ENCODE measurements at places on chromosomes 12 and 14.

DNA sequence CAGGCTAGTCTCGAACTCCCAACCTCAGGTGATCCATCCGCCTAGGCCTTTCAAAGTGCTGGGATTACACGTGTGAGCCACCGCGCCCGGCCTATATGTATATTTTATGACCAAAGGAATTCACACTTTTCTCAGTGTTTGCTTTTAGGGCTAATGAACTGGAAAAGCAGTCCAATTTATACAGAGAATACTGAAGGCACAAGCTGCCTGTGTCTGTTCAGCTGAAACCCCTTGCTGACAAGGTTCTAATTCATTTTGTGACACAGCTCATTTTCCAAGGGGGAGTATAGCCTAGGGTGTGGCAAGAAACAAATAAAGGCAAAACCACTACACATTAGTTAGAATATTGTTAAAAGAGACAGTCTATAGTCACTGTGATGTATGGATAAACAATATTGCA, 18.3 kb upstream of the NEMF start:
- no peak for DNase-seq

DNA sequence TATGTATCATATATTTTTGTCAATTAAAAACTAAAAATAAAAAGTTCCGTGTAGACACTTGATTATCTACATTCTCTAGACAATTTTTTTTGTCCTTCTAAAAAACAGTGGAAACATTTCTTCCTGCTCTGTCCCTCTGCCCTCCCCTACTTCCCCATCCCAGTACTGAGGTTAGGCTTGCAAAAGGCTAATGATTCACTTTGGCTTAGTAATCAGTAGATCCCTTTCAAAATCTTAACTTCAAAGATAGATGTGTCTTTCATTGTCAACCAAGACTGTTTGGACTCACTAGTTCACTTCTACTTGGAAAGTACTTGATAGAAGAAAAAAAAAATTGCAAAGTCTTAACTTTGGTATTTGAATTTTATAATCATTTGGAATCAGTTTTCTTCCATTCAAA, 3.8 kb downstream of the SETD3 start:
- no peak for DNase-seq

DNA sequence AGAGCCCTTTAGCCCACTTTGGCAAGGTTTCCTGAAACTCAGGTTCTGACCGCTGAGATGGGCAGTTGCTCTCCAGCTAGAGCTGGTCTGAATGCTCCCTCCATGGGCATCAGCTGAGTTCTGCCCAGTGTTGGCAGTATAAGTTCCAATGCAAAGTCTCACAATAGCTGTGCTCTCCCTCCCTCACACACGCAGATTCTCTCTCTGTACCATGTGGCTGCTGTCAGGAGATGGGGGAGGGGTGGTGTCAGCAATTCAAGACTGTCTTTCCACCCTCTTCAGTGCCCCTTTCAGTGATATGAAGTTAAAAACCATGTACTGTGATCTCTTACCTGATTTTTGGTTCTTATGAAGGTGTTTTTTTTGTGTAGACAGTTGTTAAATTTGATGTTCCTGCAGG, 164.3 kb upstream of the PLEKHA5 start:
- DNase-seq = no peak

DNA sequence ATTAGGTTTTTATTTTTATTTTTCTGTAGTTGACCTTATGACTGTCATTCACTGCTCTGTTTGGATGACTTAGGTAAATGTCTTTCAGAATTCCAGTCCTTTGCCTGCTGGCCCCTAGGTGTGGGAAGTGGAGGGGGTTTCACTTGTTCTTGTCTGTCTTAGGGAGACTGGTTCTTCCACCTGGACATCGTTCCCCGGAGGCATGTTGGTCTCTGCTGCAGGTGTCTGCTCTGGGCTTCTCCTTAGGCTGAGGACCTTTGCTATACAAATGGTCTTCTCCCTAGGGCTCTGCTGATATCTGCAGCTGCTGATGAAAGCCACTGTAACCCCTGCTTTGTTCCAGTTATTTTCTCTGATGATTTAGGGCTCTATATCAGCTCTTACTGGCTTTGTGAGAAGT, 97.1 kb downstream of the OTOGL start:
- DNase-seq = no peak

- no peak for DNase-seq
Measured at GRCh38 chr14:104001003-104001402, 58.7 kb upstream of the RD3L start.

GRCh38 chr12:198705-199104, 15.3 kb downstream of the SLC6A12 start:
- no peak for DNase-seq

DNA sequence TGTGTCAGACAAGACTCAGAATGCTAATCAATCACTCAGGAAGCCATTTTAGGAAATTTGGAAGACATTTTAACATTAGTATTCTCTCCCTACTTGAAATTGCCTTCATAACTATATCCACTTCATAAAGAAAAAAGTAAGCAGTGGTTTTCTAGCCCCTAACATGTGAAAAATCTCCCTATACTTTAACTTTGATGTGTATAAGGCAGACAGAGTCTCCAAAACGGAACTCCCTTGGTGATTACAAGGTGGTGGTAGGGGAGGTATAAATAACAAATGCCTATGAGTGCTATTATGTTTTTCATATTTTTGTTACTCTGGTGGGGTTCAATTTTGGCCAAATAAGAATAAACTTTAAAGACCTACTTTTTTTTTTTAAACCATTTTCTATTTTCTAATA, 300.3 kb downstream of the BTG1 start:
- DNase-seq = no peak

- DNase-seq = no peak
Measured at GRCh38 chr14:61699027-61699426, 3.7 kb downstream of the HIF1A start.

GRCh38 chr12:108644811-108645120, 11.1 kb upstream of the SELPLG start:
- no peak for DNase-seq

GRCh38 chr12:30573145-30573544, 122.5 kb downstream of the IPO8 start:
- DNase-seq = no peak

DNA sequence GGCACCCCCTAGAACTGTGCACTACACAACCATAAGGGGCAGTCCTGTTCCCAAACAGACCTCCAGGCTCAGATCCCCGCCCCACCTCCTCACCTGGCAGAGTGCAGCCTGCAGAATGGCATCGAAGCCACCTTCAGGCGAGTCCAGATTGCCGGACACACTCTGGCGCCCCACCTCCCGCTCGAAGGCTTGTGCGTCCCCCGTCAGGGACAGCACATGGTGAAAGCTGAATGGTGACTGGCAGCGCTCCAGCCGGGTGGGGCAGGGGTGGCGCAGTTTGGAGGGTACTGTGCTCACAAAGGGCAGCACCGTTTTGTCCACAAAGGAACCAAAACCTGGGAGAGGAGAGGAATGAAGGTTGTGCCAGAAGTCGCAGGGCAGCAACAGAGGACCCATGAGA, 10.6 kb downstream of the ITGB7 start:
- no peak for DNase-seq

GRCh38 chr14:61553730-61554641, 141.3 kb upstream of the HIF1A start:
- no peak for DNase-seq

DNA sequence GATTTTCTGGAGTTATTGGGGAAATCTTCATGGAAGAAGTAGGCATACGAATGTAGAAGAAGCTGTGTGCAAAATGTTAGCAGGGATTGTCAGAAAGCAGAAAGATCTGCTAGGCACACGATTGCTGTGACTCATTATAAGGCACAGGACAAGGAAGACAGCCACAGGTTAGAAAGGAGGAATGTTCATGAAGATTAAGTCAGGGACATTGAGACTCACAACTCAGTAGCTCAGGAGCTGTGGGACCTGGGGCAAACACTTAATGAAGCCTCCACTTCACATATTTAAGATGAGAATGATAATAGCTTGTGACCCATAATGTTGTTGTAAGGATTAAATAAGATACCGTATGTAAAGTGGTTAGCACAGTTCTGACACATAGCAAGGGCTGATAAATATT, 26.6 kb upstream of the RTRAF start:
- DNase-seq = no peak

GRCh38 chr12:1540690-1541089, 53.7 kb downstream of the FBXL14 start:
- DNase-seq = no peak

DNA sequence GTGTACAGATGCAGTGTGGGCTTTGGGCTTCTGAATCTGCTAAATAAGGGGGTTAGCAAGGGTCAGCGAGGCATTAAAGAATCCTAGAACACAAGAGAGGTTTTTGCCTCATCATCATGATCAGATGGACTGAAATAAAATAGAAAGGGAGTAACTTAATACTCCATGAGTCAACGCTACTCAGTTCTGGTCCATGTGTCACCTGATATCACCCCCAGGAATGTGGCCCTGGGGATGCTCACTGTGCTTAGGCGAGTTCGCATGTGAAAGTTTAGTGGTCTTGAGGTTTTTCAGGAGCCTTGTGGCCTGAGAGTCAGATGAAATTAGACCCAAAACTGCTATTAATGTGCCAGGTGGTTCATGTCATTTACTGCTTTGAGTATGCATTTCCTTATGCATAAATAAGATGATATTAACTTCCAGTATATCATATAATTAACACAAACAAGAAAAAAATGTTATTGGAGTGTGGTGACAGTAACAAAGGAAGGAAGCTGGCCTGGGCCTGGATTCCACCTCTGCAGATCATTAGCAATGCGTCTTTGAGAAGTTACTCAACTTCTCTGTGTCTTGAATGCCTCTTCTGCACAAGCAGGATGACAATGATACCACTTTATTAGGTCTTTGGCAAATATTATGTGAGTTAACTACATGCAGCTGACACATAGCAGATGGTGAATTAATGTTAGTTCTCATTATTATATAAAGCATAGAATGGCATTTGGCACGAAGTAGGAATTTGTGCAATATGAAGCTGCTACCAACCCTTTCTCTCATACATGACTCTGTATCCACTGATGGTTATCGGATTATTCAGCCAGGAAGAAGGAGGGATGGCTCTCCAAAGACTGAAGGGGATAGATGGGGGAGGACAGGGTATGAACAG, 1272.6 kb downstream of the AACS start:
- DNase-seq = no peak

DNA sequence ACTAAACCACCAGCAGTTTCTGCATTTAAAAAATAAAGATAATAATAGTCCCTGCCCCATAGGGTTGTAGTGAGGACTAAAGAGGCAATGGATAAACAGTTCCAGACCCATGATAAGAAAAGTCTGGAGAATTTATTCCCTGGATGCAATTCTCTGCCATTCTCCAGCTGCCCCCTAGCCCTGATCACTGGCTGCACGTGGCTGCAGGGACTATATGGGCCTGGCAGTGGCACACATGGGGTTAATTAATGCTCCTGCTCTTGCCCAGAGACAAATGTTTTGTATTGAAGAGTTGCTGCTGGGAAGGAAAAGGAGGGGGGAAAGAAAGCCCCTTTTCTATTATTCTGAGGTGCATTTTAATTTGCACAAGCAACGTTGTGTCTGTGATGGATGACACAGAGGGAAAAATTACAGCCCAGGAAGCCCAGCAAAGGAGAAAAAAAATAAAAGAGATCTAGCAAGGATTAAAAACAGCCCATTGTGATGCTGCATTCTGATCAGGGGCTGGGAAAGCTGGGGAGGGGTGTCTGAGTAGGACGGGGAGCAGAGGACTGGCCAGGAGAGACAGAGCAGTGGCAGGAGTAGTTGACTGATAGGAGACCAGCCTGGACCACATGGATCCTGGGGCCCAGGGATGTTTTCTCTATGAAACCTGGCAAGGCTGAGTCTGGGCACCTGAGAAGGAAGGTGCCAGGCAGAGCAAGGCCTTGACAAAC, 149.3 kb downstream of the ESRRB start:
- no peak for DNase-seq

- no peak for DNase-seq
Measured at GRCh38 chr12:46959502-46959901, 119.9 kb upstream of the PCED1B start.

GRCh38 chr14:94638961-94639817, 27.0 kb downstream of the SERPINA3 start:
- no peak for DNase-seq

DNA sequence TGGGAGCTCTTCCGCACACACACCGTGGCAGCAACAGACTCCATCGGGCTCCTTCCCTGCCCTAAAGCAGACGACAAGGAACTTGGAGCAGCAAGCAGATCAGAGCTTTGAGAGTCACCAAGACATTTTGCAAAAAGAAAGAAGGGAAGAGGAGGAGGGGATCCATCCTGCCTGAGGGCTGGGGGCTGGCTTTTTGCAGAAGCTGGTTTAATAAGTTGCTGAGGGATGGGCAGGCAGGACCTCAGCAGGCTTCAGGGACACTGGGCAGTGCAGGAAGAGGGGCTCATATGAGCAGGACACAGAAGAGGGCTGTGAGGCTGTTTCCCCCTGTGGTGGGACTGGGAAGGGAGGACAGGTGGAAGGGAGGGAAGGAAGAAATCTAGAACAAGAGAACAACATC, 133.4 kb upstream of the GSC start:
- no peak for DNase-seq

DNA sequence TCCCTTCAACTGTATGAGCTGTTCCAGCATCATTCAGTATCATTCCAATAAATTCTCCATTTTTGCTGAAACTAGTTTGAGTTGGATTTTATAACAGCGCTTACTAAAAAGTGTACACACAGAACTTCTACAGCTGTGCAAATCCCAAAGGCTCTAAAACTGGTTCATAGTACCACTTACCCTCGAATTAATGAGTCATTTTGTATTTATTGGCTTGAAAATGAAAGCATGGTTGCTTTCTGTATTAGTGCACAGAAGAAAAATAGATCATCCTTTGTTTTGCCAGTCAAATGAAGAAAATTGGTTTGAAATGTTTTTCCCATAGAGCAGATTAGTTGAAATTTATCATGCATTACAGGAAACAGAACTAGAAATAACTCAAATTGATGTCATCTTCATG, 268.3 kb upstream of the CPNE8 start:
- DNase-seq = no peak

GRCh38 chr12:124338448-124338847, 43.6 kb downstream of the RFLNA start:
- DNase-seq = no peak

DNA sequence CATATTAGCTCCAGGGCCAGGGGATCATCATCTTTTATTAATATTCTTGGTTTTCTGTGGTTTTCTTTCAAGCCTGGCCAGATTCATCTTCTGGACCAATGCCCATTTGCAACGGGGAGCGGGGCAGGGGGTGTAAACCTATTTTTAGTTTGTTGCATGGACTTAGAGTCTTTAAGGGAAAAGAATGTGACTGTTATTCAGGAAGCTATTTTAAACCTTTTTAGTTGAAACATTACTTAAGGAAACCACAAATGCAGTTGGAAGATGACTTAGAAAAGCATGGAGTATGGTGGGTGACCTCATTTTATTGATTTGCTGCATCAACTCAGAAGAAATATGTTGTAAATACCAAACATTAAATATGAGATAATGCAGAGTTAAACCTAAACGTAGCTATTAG, 368.4 kb upstream of the E2F7 start:
- DNase-seq = no peak

DNA sequence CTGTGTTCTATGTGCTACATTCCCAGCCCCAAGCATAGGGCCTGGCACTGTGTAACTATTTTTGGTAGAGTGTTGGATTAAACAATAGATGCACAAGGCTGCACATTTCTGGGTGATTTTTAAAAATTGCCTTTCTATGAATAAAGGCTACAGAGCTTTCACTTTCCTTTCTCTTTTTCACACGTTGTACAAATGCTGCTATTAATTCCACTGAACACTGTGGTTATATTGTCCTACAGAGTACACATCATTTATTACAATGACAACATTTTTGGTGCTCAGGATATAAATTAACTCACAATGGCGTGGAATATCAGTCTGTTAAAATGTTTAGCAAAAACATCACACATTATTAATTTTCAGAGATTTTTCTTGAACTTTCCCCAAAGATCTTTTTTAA, 3.6 kb upstream of the EML1 start:
- no peak for DNase-seq
